ENCODE measurements at places on chromosomes 7 and 10.
A peak's percentile ranks its signal among the peaks of the same experiment; 100 is the strongest.

- DNase-seq: no peak
Measured at GRCh38 chr10:4307910-4308309, 518.1 kb upstream of the AKR1E2 start.

GRCh38 chr10:25176421-25176968 lies 1.7 kb downstream of the GPR158 start:
- DNase-seq: no peak

DNA sequence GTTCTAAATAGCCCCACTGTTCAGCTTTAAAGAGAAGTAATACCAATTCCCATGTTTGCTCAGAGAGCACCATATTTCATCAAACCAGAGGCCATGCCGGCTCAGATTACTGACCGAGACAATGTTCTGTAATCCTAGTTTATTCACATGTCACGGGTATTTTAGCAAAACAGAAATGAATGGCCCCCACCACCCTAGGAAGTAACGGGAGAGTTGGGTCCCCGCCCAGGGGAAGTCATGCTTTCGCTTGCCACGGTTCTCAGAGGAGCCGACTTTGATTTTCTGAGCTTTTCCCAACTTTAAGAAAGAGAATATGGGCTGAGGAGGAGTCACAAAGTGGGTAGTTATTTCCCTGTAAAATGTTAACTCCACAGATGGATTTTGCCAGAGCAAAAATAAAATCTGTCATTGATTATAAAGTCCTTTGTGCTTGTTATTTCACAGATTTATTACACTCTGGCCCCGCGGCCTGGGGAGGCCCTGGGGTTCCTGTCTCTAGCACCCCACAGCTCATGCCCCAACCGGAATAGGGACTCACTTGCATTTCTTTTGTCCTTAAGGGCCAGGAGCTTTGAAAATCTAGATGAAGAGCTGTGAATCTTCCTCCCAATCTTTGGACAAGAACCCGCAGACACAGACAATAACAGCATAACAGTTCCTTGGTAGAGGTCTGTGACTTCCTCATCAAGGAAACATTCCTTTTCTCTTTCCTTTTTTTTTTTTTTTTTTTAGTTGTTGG lies 3.7 kb upstream of the GDF10 start:
- DNase-seq: no peak

DNA sequence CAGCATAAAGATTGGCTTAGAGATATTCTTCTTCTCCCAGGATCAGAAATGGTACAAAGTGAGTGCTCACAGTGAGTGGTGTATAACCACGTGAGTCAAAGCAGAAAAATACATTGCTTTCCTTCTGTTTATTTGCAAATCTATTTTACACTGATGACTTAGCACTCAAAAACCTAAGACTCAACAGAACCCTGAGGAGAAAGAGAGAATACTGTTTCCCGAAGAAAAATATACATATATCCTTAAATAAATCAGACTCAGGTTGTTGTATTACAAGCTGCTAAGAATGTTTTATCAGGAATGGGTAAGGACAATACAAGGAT lies 48.7 kb downstream of the ODAD2 start:
- DNase-seq: no peak

GRCh38 chr10:126369125-126369710 lies 19.1 kb downstream of the ADAM12 start:
- DNase-seq: no peak

DNA sequence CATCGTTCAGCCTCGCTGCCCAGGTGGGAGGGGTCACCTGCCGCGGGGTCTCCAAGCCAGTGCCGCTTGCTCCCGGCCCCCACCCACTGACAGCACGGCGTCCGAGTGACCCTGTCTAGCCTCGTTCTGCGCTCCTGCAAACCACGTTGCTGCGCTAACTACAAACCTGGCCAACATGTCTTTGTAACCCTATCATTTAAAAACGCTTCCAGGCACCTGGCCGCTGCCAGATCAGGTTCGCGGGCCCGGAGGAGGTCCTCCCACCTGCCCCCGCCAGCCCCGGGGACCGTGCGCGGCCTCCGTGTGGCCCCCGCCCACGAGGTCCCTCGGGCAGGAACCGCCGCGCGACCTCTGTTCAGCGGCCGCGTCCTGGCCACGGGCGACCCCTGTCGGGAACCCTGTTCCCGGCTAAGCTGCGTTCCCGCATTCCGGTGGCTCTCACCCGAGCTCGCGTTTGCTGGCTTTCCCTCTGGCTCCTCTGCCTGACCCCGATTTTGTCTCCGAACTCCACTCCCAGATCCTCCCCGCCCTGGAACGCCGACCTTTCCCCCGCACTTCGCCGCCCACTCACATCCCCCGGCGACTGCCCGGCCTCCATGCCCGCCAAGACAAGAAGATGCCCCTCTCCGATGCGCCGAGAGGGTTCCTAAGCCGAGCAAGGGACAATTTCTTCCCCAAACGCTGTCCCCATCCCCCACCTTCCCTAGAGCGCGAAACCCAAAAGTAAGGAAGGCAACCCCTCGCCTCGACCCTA lies 2.4 kb downstream of the SFMBT2 start:
- peak; percentile 61 for DNase-seq

GRCh38 chr10:122050811-122051210 lies 61.8 kb downstream of the TACC2 start:
- no peak for DNase-seq

DNA sequence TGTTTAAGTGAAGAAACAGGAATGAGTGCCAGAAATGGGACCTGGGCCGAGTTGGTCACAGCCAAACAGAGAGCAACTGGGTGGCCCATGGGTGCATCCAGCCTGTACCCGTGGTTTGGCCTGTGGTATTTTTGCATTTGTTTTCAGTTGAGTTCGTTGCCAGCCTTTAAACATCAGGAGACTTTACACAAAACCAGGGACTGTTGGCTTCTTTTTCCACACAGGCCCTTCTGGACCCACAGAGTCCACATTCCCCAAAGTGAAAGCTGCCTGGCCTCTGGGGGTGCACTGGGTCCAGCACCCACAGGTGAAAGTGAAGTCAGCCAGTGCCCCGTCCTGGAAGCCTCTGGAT lies 54.1 kb upstream of the TNS3 start:
- no peak for DNase-seq

- DNase-seq: no peak
Measured at GRCh38 chr10:23192712-23193434, 761 bp downstream of the PTF1A start.

GRCh38 chr7:126450269-126450671 lies 802.5 kb downstream of the GRM8 start:
- DNase-seq: no peak

DNA sequence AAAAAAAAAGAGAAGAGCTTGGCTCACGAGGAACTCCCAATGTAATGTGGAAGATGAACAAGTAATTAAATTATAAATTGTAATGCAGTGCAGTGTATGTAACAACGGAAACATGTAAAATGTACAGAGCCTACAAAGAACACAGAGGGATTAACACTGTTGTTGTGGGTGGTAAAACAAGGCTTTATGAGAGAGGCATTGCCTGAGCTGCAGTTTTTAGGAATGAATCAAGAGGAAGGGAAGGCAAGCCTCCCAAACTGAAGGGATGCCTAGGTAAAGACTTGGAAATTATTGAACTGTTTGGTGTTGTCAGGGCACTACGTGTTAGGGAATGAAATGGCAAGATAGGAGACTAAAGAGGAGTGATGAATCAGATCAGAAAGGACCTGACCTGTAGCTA lies 213.7 kb downstream of the HTR7 start:
- no peak for DNase-seq

DNA sequence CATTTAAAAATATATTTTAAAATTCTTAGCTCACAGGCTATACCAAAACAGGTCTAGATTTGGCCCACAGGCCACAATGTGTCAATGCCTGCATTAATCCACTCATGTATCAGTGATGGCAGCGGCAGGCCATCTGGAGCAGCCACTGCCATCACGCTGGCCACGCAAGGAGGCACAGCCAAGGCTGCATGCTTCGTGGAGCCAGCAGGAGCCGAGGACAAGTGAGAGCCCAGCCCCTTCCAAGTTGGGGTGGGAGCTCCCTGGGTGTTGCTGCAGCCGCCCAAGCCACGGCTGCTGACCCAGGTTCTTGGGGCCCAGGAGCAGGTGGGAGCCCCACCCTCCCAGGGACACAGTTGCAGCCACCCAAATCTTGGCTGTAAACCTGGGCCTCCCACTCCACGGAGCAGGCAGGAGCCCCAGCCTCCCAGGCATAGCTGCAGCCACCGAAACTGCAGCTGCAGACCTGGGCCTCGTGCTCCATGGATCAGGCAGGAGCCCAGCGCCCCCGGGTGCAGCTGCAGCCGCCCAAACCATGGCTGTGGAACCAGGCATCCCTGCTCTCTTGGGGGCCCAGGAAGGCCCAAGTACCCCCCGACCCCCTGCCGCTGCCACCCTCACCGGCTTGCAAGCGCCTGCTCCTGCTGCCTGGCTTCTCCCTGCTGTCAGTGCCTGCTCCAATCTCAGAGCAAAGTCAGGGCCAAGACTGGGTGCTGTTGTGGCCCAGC lies 87.3 kb upstream of the CACUL1 start:
- DNase-seq: no peak

DNA sequence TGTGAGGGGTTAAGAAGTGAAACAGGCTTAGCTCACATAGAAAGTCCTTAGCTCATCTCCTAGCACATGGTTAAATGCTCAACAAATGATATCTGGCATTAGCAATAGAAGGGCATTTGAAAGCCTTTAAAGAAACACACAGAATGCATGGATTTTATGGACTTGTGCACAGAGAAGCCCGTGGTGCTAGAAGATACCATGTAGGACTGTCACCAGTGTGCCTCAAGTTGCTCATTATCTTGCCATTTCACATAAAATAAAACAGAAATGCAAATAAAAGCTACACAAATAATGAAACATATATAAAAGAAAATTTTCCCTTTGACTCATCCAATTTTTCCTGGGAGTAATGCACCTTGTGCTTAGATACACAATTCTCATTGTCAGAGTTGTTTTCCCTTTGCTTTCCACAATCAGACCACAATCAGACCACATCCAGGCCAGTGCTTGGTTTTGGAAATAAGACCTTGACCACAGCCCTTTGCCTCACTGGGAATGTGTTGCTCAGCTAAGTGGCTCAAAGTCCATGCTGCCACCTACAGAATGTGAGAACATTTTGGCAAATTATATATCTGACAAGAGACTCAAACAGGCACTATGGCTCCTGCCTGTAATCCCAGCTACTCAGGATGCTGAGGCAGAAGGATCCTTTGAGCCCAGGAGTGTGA lies 9.5 kb upstream of the WDR11 start:
- peak; percentile 10 for DNase-seq

DNA sequence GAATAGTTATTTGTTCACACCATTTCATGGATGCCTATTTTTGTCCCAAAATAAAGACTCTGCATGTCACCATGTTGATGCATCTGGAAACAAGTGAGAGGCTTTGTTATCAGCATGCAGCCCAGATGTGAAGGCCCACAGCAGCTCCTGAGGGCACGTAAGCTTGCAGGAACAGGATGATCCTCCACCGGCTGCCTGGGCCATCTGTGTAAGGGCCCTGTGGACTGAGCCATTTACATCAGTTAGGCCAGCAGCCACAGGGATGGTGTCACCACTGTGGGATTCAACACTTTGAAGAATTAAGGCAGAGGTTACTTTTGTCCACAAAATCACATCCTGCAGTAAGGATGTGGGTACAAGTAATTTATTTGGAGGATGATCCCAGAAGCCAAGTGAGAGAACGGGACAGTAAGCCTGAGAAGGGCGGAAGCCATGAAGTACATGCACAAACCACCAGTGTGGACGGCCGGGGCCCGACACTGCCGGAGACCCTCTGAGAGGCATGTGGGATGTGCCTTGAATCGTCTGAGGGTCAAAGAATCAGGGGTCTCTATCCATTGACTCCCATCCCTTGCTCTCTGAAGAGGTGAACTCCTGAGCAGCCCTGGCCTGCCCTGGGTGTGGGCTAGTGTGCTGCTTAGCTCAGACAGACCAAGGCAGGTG lies 609.7 kb downstream of the DNAJB6 start:
- no peak for DNase-seq

GRCh38 chr7:108413782-108414492 lies 42.3 kb downstream of the NRCAM start:
- DNase-seq: no peak

DNA sequence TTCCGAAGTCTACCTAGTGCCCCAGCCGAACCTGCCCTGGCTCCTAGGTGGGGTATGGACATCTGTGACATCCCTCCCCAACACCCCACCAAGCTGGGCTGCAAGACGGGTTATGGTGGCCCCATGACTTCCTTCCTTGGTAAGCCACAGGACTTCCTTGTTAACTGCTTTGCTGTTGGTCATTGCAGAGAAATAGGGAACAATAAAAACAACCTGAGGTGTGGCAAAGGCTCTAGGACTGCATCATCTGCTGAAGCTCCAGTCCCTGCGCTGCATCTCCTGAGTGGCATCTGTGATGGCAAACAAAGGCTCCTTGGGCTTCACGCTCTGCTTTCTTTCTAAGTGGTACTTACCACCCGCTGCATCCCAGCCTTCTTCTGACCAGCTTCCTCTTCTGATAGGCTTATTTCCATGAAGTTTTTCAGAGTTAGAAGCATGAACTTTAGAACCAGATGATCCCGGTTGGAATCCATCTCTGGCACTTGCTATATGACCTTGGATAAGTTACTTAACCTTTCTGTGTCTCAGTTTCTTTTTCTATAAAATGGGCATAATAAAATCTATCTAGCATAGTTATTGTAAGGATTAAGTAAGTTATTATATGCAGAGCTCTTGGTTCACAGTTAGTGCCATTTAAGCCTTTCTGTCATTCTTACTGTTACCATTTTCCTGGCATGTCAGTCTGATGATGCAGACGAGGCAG lies 216.8 kb downstream of the RPS24 start:
- DNase-seq: no peak

DNA sequence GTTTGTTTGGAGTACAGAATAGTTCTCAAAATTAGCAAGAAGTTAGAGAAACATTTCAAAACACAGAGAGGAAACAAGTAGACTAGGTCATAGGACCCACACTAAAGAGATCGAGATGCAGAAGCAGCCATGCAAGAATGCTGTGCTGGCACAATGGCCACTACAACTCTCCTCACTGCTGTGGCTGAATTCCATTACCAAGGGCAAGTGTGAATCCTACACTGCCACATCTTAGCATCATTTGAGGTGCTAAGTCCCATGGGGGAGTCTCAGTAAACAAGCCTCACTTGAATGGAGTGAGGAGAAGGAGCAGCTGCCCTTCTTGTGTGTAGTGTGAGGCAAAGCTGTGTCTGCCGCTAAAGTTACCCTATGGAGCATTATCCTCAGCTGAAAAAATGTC lies 56.7 kb downstream of the PCLO start:
- no peak for DNase-seq

DNA sequence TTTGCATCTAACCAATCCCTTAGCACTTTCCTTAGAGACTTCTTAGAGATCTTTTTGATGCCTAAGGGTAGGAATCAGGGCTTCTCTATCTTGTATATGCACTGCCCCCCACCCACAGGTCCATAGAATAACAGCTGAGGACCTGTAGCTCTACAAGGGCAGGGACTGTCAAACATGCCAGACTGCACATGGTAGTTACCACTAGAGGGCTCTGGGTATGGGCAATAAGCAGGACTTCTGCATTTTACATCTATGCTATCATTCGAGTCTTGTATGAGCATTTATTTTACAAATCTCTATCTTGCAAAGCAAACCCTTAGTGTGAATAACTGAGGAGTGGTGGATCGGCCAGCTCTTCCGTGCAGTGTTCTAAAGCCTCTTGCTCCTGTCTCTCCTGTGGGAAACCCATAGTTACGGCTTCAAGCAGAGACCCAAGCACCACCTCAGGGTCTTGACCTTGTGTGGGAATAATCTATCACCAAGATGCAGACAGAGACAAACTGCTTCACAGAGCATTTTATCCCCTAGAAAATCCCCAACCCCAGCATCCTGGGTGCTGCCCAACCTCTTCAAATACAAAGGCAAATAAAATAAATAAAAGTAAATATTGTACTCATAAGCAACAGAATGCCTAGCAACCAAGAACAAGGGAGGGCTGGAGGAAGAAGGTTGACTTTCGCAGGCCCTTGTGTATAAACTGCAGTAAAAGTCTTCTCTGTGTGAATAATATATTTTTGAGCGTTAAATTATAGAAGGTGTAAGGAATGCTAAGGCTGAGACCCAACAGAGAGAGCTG lies 219.3 kb downstream of the WDR11 start:
- no peak for DNase-seq
